ENCODE measurements at places on chromosomes 7 and 10.
A peak's percentile ranks its signal among the peaks of the same experiment; 100 is the strongest.

GRCh38 chr7:137160236-137160635, 183.3 kb downstream of the PTN start:
- DNase-seq = no peak

DNA sequence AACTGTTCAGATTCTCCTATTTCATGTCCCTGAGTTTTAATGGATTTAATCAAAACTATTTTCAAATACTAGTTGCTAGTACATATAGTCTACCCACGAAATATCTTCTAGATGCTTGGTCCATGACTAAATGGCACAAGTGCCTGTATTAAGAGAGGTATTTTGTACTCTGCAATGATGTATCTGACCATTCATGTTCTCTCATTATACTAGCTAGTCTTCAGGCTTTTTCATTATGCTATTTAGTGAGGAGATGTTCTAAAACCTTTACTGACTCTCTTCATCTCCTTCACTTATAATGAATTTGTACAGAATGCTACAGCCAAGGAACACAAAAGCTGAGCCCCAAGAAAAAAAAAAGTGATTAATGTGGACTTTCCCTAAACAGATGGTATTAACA, 222.5 kb downstream of the AHR start:
- no peak for DNase-seq

- no peak for DNase-seq
Observed at GRCh38 chr7:151941009-151941408, 15.2 kb upstream of the GALNTL5 start.

DNA sequence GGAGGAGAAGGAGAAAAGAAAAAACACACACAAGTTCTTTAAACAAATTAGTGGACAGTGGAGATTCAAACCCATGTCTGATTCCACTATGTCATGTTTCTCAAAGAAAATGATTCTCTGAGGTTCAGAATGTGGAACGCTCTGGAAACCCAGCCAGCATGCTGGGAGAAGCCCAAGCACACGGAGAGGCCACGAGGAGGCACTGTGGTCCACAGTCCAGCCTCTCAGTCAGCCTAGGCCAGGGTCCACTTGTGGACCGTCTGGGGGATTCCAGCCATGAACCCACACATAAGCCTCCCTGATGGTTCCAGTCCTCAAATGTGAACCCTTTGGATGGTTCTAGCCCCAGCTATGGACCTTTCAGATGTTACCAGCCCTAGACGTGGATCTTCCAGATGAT, 73.4 kb downstream of the CAV1 start:
- peak; percentile 14 for DNase-seq

DNA sequence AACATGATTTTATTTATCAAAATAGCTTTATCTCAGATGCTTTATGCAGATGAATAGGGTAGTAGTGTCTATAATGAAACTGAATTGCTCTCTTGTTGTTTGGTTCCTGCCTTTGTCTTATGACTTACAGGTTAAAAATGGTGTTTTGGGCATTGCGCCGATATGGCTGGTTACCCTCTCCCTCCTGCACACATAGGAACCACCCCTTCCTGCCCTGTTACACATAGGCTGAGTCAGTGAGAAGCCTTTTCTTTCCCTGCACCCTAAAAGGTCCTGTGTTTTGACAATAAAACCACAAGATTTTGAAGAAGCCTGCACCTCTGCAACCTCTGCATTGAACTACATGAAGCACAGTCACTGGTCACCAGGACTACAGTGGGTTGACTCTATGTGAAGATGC, 655.8 kb upstream of the ANKRD30A start:
- no peak for DNase-seq

- no peak for DNase-seq
Observed at GRCh38 chr10:118034791-118035261, 11.9 kb downstream of the RAB11FIP2 start.

DNA sequence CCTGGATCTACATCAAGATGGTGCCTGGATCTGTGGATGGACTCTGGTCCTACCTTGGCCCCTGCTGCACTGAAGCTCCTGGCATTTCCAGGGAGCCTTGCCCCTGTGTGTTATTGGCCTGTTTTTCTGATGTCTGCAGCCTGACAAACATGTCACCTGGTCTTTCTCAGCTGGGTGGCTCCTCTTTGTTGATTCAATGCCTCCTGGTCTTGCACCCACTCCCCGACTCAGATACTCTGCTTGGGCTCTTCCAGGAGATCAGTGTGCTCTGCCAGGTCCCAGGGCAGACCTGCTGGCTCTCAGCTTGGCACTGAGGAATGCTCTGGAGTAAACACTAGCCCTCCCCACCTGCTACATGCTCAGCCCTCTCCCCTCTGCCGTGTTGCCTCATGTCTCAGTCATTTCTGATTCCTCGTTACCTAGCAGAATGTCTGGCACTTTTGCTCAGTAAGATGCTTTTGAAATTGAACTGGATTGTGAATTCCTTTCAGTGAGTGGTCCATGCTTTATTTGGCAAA, 253.3 kb upstream of the BMPER start:
- no peak for DNase-seq

- DNase-seq = no peak
Observed at GRCh38 chr7:129630341-129630740, 18.8 kb downstream of the NRF1 start.

DNA sequence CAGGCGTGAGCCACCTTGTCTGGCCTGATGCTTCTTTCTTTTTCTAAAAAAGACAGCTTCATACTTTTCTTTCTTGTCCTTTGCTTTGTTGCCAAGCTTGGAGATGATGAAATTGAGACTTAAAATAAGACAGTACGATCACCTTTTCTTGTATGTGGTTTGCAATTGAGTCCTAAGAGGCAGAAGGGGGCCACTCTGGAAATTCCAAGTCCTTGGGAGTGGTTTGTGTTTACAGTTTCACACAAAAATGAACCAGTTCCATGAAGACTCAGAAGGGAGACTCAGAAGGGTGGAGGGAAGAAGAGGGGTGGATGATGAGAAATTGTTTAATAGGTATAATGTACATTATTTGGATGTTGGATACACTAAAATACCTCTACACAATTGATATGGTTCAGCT, 70.7 kb upstream of the TNS3 start:
- DNase-seq = no peak

- DNase-seq = no peak
Observed at GRCh38 chr7:43868681-43869005, 674 bp downstream of the MRPS24 start.
